NCI-H524 (cell line): ENCODE measurements at places on chromosomes 11 and 22.
A peak's percentile ranks its signal among the peaks of the same experiment; 100 is the strongest.

GRCh38 chr11:113045146-113045545, 83.9 kb downstream of the NCAM1 start:
- no peak for DNase-seq

DNA sequence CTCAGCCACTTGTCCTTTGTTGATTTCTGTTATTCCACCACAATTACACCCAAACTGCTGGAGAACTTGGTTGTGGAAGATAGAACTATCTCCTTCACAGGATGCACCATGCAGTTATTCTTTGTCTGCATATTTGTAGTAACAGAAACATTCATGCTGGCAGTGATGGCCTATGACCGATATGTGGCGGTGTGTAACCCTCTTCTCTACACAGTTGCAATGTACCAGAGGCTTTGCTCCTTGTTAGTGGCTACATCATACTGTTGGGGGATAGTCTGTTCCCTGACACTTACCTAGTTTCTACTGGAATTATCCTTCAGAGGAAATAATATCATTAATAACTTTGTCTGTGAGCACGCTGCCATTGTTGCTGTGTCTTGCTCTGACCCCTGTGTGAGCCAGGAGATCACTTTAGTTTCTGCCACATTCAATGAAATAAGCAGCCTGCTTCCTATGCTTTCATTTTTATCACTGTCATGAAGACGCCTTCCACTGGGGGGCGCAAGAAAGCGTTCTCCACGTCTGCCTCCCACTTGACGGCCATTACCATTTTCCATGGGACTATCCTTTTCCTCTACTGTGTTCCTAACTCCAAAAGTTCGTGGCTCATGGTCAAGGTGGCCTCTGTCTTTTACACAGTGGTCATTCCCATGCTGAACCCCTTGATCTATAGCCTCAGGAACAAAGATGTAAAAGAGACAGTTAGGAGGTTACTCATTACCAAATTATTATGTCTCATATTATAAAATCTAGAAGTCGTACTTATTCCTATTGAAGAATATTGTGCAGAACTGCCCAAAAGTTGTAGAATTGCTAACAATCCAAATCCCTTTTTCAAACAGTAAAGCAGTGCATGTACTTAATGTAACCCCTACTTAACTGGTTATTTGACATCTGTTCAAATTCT, 53.2 kb downstream of the OR4C6 start:
- DNase-seq: no peak

- DNase-seq: peak; percentile 26
Measured at GRCh38 chr11:128689948-128690664, 3.8 kb upstream of the FLI1 start.

DNA sequence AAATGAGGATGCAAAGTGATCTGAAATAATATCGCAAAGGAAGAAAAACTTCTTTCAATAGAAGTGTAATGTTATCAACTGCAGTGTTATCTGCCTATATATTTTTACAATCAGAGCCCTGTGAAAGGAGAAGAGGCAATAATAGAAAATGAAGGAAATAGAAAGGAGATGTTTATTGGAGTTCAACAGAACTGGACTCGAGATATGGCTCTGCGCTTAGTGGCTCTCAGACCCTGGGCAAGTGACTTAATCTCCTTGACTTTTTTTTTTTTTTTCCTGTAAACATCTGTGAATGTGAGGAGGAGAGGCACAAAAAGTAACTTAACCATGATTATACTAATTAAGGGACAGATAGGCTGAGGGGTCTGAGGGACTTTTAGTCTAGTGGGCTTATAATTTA, 18.9 kb downstream of the CNTF start:
- DNase-seq: no peak

GRCh38 chr11:107864591-107864990, 6.0 kb upstream of the SLC35F2 start:
- DNase-seq: no peak

DNA sequence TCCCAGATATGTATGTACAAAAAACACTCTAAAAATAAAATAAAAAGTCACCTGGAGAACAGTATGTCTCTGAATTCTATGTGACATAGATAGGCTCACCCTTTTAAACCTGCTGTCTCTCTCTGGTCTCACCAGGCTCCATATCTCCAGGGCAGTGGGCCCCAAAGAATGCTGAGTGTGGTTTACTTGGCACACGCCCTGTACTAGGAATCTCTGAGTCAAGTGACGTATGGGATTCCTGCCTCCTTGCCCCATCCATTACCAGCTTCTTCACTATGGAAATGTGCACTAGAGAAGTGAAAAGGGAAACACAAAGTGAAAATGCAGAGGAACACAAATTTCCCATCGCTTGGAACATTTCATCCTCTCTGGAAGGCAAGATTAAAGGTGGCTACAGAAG, 722.2 kb upstream of the TENM4 start:
- DNase-seq: no peak

DNA sequence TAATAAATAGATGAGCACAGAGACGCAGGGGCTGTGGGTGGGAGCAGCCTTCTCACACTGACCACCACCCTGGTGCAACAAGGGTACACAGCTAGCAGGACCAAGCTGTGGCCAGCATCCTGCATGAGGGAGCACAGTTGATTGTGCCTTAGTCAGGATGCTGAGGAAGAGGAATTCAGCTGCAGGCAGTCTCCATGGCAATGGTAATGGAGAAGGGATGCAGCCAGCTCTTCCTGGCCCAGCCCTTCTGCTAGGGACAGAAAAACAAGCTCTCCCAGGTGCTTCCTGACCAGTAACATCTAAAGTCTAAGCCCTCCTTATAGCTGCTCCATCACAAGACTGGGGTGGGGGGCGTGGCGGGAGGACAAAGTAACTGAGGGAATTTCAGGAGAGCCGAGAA, 363.5 kb downstream of the BUD13 start:
- no peak for DNase-seq

GRCh38 chr11:10076458-10077141, 217.4 kb downstream of the SBF2 start:
- no peak for DNase-seq

DNA sequence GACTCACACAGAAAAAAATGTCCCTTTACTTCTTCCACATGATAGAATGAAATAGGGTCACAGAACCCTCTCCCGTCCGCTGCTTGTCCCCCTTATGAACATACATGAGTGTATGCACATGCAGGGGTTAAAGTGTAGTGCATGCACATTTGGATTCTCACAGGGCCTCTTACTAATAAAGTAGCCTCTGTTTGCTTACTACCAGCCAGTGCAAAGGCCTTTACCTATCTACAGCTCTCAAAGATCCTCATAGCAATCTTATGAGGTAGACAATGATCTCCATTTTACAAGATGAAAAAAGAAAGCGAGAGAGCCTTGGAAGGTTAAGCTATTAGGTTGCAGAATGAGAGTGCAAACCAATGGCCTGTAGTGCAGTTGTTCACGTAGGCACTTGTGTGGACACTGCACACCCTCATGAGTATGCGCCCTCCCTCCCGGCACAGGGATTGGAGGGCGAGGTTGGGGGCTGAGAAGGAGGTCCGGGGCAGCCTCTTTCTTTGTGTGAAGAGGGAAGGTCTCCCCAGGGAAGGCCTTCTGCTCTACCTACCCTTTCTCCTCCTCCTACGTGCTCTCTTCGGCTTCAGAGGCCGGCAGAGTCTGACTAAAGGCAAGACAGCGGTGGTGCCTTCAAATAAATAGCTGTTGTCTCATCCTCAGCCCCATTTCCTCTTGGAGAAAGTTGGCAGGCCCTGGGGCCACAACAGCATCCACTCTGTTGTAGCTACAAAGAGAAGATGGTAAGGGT, 91.3 kb downstream of the CEP164 start:
- no peak for DNase-seq

- peak; percentile 20 for DNase-seq
Measured at GRCh38 chr11:94588366-94588942, 21.3 kb downstream of the PIWIL4 start.

DNA sequence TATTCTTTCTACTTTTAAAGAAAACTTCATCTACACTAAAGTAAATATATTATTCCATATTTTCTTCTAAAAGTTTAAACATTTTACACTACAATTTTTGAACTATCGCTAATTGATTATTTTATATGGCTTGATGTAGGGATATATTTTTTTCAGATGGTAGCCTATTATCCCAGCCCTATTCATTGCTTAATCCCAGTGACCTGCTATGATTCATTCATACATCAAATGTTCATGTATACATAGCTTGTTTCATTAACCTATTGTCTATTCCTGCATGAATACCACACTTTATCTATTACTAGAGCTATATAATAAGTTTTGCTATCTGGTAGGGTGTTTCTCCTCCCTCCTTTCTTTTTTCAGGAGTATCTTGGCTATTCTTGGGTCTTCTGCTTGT, 5.0 kb upstream of the ROBO4 start:
- no peak for DNase-seq

DNA sequence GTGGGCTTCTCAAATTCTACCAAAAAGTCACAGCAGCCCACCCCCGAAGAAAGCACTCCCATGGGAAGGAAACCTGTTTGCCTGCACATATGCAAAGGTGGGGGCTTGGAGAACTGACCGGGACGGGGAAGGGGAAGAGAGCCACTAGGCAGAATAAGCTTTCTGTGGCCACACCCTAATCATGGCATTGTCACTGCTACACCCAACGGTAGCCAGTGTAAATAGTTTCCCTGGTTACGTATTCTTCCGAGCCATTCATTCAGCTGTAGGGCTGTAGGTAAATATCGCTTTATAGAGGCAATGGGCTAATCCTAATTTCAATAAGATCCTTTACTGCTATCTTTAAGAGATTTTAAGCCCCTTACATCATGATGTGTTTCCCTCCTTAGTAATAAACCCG, 61.7 kb downstream of the PRDM11 start:
- no peak for DNase-seq

GRCh38 chr11:14190992-14191778, 167.8 kb downstream of the RRAS2 start:
- DNase-seq: no peak

DNA sequence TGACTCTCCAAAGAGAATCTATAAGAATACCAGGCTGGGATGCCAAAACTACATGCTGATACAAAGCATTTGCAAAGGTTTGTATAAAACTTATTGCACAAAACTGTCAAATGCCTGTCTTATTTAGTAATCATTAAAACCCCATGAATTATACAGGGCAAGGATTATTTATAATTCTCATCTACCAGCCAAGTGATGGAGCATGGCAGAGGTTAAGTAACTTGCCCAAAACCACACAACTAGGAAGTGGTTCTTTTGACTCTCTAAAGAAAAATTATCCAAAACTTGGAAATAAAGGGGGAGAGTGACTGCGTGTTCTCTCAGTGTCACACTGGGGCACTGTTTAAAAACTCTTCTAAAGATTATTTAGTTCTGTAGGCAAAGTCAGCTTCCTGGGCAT, 17.4 kb upstream of the CLMP start:
- no peak for DNase-seq

- DNase-seq: no peak
Measured at GRCh38 chr11:60951606-60951903, 421 bp downstream of the SLC15A3 start.

DNA sequence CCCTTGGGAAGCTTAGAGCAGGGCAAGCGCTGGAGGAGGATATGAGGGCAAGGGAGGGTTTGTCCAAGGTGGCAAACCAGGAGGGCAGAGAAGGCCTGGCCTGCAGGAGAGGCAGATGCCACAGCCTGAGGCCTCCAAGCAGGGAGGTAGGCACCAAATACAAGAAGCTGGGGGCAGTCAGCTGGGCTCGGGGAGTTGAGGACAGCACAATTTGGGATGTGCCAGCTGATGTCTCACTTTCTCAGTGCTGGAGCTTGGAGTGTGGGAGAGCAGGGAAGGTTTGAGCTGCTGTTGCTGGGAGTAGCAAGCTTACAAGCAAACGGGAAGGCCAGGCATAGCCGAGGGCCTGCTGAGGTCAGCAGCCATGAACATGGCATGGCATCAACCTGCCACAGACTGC, 4.0 kb downstream of the ZDHHC24 start:
- no peak for DNase-seq

- DNase-seq: peak; percentile 71
Measured at GRCh38 chr11:47518212-47518964, 34.5 kb downstream of the CELF1 start.

GRCh38 chr11:45233804-45234170, 52.4 kb downstream of the SYT13 start:
- DNase-seq: no peak

- no peak for DNase-seq
Measured at GRCh38 chr11:128716661-128717210, 22.9 kb downstream of the FLI1 start.

DNA sequence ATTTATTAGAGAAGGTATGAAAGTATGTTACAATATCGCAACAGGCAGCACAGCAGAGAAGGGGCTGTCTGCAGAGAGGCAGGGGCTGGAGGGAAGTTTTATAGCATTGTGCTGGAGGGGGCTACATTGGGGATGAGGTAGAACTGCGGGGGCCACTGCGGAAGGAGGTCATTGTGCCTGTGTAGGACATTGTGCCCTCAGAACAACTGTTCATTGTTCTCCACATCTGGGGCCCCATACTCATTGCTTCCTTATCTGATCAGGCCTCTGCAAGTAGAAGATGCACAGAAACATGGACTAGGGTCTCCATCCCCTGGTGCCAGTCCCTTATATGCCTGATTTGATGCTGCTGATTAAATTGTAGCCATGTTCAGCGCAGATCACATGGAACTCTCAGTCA, 12.1 kb downstream of the NADSYN1 start:
- DNase-seq: no peak

DNA sequence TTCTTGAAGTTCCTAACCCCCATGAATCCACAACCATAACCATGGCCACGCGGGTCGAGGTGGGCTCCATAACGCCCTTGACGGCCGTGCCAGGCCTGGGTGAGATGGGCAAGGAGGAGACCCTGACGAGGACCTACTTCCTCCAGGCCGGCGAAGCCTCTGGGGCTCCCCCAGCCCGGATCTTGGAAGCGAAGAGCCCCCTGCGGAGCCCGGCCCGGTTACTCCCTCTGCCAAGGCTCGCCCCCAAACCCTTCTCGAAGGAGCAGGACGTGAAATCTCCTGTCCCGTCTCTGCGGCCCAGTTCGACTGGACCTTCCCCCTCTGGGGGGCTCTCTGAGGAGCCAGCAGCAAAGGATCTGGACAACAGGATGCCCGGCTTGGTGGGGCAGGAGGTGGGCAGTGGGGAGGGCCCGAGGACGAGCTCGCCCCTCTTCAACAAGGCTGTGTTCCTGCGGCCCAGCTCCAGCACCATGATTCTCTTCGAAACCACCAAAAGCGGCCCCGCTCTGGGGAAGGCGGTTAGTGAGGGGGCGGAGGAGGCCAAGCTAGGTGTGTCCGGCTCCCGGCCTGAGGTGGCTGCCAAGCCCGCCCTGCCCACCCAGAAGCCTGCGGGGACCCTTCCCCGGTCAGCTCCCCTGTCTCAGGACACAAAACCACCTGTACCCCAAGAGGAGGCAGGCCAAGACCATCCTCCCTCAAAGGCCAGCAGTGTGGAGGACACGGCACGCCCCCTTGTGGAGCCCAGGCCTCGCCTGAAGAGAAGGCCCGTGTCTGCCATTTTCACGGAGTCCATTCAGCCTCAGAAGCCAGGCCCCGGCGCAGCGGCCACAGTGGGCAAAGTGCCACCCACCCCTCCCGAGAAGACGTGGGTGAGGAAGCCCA, 75.7 kb downstream of the KIAA1671 start:
- no peak for DNase-seq

- no peak for DNase-seq
Measured at GRCh38 chr22:46240506-46240905, 9.6 kb downstream of the CDPF1 start.
